ENCODE measurements at places on chromosomes 1 and 21.

GRCh38 chr1:65581119-65581518, 160.7 kb downstream of the LEPR start:
- no peak for DNase-seq

DNA sequence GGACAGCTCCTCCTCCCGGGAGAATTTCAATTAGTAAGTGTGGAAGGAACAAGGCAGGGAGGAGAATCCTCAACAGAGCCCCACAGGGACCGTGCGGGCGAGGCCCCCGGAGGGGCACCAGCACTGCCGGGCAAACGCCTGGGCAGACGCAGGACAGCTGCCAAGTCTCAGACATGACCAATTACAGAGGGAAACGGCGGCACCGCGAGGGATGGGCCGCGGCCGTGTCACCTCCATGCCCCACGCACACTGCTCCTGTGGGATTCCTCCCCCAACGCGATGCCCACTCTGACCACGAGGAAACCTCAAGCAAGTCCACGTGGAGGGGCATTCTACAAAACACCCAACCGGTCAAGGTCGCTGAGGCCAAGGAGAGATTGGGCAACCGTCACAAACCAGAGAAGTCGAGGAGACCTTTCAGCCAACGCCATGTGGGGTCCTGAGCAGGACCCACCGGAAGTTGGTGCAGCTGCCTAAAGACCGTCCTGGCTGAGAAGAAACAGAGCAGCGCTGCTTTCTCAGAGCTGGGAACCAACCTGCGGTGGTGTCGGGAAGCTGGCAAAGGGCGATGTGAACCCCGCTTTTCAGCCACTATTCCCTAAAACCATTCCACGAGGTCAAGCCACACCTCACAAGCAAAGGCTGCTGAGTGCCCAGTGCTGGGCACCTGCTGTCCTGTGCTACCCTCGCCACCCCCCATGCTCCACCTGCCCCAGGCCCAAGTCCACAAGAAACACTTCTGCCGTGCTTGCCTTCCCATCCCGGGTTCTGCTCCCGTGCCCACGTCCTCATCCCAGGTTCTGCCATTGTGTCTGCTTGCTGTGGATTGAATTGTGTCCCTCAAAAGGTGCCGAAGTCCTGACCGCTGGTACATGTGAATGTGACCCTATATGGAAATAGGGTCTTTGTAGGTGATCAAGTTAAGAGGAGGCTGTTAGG, 1.4 kb upstream of the KRTAP10-4 start:
- DNase-seq = no peak

- no peak for DNase-seq
Observed at GRCh38 chr1:193971595-193971994, 785.2 kb upstream of the B3GALT2 start.

- DNase-seq = no peak
Observed at GRCh38 chr1:9715536-9716226, 64.2 kb downstream of the PIK3CD start.

DNA sequence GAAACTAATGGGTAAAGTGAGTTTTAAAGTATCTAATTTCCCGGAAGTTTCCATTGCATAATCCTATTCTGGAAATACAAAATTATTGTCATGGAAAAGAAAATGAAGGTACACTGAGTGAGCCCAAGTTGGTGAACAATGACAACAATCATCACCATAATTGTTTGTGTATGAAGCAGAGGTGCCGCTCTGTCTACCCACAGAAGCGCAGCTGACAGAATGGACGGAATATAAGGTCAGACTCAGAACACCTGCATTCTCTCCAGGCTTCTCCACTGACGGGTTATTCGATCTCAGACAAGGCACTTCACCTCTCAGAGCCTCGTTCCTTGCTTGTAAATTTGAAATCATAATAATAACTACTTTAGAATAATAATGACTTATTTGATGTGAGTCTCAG, 99.1 kb upstream of the NGF start:
- DNase-seq = no peak
